ENCODE measurements at places on chromosomes 4 and X. TPM values are rescaled to one million over a fixed set of nuclear protein-coding genes. Genes with fewer than 3 reads are reported as not detected.

FMR1 gene
- polyA plus RNA-seq, result 20.6 TPM

DNA sequence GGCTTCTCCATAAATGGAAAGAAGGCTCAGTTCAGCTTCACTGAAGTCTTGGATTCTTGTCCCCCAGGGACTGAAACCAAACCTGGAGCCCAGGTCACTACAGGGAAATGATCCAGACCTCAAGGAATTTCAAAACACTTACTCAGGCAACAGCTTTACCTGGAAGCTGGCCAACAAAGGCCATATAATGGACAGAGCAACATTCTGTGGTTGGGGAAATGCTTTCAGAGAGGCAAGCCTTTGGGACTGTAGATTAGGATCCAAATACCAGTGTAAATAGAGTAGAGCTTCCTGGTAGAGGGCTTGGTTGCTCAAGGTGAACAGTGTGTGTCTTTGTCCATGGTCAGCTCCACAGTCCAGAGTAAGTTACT is 57.0 kb upstream of the PROM1 start:
- H3K27ac ChIP-seq, result no peak overlapping the region
- no peaks in the 10 kb centered on the region for H3K4me1 ChIP-seq
- H3K36me3 ChIP-seq, result no peaks in the 10 kb centered on the region
- no peak for DNase-seq

DNA sequence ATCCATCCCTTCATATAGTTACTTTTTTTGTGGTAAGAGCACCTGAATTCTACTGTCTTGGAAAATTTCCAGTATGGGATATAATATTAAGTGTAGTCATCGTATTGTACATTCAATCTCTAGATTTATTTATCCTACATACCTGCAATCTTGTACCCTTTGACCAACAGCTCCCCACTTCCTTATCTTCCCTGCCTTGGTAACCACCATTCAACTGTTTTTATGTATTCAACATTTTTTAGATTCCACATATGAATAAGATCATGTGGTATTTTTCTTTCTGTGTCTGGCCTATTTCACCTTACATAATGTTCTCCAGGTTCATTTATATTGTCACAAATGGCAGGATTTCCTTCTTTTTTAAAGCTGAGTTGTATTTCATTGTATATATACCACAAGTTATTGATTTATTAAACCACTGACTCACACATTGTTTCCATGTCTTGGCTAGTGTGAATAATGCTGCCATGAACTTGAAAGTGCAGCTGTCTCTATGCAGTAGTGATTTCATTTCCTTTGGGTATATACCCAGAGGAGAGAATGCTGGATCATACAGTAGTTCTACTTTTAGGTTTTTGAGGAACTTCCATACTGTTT is 572.5 kb downstream of the MAGEB5 start:
- no peak for DNase-seq
- no peaks in the 10 kb centered on the region for H3K36me3 ChIP-seq
- H3K27ac ChIP-seq, result no peak overlapping the region
- no peaks in the 10 kb centered on the region for H3K4me1 ChIP-seq
- no peak overlapping the region for H3K4me3 ChIP-seq

GRCh38 chr4:16532240-16532970 is 306.1 kb upstream of the TAPT1 start:
- H3K36me3 ChIP-seq, result no peaks in the 10 kb centered on the region
- peaks cover 19% of the 10 kb centered on the region for H3K4me1 ChIP-seq
- H3K4me3 ChIP-seq, result no peak overlapping the region
- H3K27me3 ChIP-seq, result no peaks in the 10 kb centered on the region
- no peak for DNase-seq

DNA sequence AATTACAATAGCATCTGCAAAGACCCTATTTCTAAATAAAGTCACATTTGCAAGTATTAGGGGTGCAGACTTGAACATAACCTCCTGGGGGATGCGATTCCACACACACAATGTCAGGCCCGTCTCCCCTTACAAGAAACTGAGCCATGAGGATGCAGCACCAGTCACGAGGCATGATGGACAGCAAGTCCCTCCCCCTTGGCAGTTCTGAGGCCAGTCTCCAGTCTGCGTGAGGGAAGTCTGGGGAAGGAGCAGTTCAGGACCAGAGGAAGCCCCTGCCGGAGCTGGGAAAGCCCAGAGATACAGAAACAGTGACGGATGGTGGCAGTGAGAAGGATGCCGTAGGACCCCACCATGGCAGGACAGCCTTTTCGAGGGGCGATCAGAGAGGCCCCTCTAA is 9.4 kb downstream of the FAM53A start:
- H3K36me3 ChIP-seq, result no peaks in the 10 kb centered on the region
- no peak for DNase-seq
- H3K4me1 ChIP-seq, result no peaks in the 10 kb centered on the region
- no peak overlapping the region for H3K27ac ChIP-seq
- H3K27me3 ChIP-seq, result no peaks in the 10 kb centered on the region

GRCh38 chrX:129984111-129984958 is 1.9 kb downstream of the BCORL1 start:
- H3K4me1 ChIP-seq, result peaks cover 4% of the 10 kb centered on the region
- peak; percentile 89 for DNase-seq
- no peaks in the 10 kb centered on the region for H3K27me3 ChIP-seq
- no peaks in the 10 kb centered on the region for H3K36me3 ChIP-seq
